ENCODE measurements at places on chromosomes 7 and 10.

DNA sequence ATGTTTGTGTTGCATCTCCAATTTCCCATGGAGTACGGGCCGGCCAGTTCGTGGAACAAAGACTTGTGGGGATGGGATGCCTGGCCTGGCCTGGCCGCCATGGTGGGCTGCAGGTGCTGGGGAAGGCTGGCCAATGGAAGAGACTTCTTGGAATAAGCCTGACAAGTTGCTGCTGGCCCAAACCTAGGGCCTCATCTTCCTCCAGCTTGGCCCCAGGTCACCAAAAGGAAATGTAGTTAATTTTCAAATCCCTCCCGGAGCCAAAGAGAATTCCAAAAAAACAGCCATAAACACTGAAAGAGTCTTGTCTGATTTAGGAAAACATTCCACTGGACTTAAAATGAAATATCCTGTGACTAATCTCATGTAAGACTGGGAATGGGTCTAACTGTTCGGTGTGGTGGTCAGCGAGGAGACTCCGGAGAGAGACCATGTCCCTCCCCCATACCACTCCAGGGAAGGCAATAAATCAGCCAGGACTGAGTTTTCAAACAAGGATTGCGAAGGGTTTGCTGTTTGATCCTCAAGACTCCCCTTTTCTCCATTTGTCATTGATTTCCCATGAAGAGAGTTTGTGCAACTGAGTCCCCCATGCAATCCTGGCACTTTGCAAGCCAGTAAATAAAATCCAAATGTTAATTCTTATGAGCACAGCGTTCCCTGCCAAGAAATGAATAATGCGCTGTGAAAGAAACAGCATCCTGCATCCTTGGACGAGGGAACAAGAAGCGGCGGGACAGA lies 128.7 kb upstream of the HABP2 start:
- no peak for DNase-seq

GRCh38 chr10:65032867-65033769 lies 1511.9 kb downstream of the REEP3 start:
- DNase-seq = peak; percentile 9

- DNase-seq = no peak
These were observed 234.9 kb downstream of the ADARB2 start for GRCh38 chr10:1502451-1502850.

- DNase-seq = no peak
These were observed 414.7 kb upstream of the SEMA3C start for GRCh38 chr7:81333536-81333935.

DNA sequence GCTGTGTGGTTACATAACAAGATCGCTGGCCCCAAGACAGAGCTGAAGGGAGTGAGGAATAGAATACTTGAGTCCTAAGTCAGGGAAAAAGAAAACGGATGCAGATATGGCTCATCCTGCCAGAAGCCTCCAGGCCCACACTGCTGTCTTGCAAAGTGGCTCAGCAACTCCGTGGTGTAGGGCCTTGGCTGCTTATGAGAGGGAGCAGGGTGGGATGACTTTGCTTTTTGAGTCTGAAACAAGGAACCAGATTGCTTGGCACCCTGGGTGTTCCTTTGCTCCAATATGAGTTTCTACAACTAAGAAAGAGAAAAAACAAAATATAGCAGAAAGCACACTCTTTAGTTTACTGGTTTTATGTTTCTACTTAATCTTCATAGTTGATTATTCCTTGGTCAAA lies 193.8 kb upstream of the WDR11 start:
- no peak for DNase-seq

GRCh38 chr7:40874756-40875155 lies 740.0 kb downstream of the SUGCT start:
- DNase-seq = no peak

DNA sequence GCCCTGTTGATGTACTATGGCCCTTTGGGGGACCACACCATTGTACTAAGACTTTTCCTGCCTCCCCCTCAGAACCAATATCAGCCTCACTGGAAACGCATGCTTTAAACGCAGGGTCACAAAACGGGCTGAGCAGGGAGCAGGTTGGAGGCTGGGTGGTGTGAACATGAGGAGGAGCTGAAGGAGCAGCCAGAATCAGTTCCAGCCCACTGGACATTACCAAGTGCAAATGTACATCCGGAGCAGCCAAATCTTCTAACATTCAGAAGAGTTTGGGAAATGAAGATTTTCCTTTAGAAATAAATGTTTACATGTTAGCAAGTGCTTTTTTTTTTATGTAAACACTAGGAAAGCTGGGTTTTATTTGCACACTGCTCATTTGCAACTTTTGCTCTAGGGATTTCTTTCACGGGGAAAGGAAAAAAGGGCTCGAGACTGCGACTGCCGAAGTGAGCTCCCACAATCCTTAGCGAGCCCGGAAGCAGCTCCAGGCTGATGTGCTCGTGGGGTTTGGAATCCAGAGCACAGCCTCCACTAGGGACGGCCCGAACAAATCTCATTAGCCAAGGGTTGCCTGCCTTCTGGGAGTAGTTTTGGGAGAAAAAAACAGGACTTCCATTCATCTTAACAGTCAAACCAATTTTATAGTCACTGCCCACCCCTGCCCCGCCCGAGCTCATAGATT lies 108.0 kb upstream of the YAE1 start:
- no peak for DNase-seq

- no peak for DNase-seq
These were observed 170.4 kb downstream of the ARID5B start for GRCh38 chr10:62071846-62072281.

- DNase-seq = no peak
These were observed 68.6 kb downstream of the ZMIZ1 start for GRCh38 chr10:79137300-79137756.

DNA sequence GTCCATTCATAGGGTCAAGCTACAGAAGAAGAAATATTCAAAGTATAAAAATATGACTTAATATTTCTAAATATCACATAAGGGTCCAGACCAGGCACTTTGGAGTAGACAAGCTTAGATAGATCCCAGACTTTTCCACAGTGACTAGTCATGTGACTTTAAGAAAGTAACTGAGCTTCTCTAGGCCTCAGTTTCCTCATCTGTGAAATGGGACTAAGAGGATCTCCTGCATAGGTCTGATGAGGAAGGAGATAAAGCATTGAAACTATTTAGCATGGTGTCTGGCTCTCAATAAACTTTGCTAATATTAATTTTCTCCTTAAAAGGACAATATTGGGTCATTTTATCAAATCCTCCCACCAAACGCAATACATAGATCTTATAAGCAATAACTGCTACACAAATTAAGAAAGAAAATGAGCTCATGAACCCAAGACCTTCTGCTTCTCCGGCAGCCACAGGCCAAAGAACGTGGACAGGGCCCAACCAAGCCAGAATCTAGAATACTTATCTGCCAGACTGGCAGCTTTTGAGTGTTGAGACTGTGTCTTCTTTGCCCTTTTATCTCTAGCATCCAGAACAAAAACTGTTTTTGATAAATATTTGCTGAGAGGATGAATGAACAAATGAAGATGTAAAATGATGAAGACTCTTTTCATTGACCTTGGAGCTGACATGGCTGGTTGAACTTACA lies 1.6 kb upstream of the TARP start:
- no peak for DNase-seq

- DNase-seq = no peak
These were observed 22.1 kb upstream of the PRKAR1B start for GRCh38 chr7:749140-749551.

- DNase-seq = no peak
These were observed 279.4 kb upstream of the IMMP2L start for GRCh38 chr7:111841596-111842205.

- DNase-seq = peak; percentile 95
These were observed at the start of gene CACUL1 for GRCh38 chr10:118754556-118755423. Gene CACUL1, minus strand, starts transcription at chr10:118754970. Its CDS starts 208 bp downstream, at chr10:118754762.

GRCh38 chr10:22345301-22346095 lies at the start of gene SPAG6:
Gene SPAG6, plus strand, starts transcription at chr10:22345496. Its CDS starts 116 bp downstream, at chr10:22345612.
- DNase-seq = no peak

GRCh38 chr10:34960983-34961382 lies 129.2 kb downstream of the CUL2 start:
- DNase-seq = no peak

Data from kidney glomerular epithelial cell (primary cell).